HFFc6 (cell line): ENCODE measurements at places on chromosomes 1 and 21.
A peak's percentile ranks its signal among the peaks of the same experiment; 100 is the strongest.

GRCh38 chr1:107964336-107965109 is 457 bp downstream of the VAV3 start:
- no peak for DNase-seq

DNA sequence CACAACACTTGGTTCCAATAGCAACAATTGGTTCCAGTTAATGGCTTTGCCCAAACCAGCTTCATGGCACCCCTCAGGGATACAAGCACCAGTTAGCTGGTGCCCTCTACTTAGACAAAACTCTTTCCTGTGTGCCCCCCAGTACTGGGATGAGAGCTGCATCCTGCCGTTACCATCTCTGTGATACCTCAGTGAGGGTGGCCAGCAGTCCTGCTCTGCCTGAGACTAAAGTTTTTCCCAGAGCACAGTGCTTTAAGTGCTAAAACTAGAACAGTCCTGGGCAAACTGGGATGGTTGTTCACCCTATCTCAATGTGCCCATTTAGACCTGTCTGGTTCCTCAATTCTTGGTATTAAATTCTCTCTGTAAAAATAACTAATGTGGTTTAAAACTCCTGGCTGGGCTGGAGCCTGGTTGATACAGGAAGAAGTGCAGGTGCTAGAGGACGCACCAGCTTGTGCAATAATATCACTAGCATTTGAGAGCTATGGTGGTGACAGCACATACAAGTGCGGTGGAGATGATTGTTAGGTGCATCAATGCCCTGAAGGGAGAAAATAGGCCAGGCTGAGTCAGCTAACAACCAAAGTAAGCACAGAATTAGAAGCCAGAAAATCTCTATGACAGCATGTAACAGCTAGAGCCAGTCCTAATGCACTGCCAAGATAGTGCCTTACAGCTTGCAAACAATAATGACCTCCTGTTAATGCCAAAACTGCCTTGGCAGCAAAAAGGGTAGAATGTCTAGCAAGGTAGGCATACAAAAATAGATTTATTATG is 179.8 kb upstream of the GALNT2 start:
- peak; percentile 71 for DNase-seq

DNA sequence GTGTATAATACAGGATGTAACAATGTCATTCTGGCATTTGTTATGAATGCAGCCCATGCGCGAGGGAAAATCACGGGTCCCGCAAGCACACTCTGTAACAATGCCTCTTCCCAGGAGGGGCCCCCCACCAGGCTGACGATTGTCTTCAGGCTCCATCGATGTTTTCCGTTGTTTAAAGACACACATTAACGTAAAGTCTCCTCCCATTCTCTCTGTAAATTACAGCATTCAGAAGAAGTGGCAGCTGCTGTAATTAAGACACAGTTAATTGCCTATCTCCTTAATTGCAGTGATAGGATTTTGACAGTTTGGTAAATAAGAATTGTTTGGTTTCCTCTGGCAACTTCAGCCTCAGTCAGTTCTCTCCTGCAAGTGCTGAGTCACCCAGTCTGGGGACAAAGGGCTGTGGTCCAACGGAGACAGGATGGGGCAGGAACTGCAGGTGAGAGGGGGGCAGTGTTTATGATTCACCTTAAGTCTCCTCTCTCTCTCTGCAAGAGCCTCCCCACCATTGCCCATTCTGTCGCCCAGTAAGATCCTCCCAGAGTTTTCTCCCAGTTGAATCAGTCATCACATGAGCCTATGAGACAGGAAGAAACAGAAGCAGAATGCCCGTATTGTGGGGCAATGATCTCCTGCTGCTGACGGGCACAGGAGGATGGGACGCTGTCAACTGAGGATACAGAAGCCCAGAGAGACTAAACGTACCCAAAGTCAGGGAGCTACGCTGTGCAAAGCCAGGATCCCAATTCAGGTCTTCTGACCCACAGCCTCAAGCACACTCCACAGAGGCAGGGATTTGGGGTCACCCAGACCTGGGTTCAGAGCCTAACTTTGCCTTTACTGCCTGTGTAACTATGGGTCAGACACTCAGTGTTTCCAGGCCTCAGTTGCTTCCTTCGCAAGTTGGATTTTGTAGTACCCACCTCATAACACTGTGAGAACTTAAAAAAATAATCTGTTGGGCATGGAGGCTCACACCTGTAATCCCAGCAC is 110.0 kb downstream of the ADSS2 start:
- DNase-seq: no peak

- no peak for DNase-seq
Measured at GRCh38 chr1:30034627-30035521, 688.5 kb downstream of the MATN1 start.

GRCh38 chr1:183306317-183307042 is 111.7 kb downstream of the NMNAT2 start:
- DNase-seq: no peak

- DNase-seq: peak; percentile 86
Measured at GRCh38 chr21:45981151-45982091, at the start of gene COL6A1. COL6A1 (plus strand) TSS chr21:45981770; CDS start chr21:45981851, 81 bp downstream.

DNA sequence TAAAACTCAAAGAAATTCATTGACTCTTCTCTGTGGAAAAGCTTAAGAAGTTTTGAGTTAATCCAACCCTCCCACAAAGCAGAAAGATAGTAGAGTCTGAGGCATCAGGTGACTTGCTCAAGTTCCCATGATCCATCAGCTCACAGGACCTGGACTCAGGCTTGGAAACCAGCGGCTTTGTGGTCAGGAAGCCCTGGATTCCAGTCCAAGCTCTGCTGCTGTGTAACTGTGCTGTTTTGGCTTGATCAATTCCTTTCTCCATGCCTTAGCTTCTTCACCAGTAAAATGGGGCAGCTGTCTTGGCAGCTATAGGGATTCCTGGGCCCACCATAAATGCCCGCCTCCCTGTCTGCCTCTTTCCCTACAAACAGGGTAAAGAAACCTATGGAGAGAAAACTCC is 180.2 kb downstream of the HIVEP3 start:
- no peak for DNase-seq

- DNase-seq: no peak
Measured at GRCh38 chr1:31751822-31752241, 12.3 kb downstream of the ADGRB2 start.

GRCh38 chr1:214003233-214003632 is 15.5 kb downstream of the PROX1 start:
- no peak for DNase-seq

GRCh38 chr1:15065736-15066135 is 87.8 kb upstream of the TMEM51 start:
- no peak for DNase-seq

GRCh38 chr1:24102961-24103360 is 9.0 kb downstream of the MYOM3 start:
- no peak for DNase-seq

DNA sequence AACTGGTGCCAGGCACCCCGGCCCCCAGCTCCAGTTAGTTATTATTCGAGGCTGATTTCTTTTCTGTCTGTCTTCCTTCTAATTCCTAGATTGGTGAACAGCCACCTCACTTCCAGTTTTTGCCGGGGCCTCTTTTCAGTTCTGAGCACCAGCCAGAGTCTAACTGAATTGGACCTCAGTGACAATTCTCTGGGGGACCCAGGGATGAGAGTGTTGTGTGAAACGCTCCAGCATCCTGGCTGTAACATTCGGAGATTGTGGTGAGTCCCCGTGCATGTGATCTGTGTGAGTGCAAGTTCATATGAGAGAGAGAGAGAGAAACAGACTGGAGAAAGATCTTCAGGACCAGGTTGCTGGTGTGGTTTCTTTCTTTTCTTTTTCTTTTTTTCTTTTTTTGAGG is 13.5 kb downstream of the NLRP3 start:
- no peak for DNase-seq

GRCh38 chr1:104745875-104746274 is 996.2 kb downstream of the AMY1C start:
- no peak for DNase-seq

DNA sequence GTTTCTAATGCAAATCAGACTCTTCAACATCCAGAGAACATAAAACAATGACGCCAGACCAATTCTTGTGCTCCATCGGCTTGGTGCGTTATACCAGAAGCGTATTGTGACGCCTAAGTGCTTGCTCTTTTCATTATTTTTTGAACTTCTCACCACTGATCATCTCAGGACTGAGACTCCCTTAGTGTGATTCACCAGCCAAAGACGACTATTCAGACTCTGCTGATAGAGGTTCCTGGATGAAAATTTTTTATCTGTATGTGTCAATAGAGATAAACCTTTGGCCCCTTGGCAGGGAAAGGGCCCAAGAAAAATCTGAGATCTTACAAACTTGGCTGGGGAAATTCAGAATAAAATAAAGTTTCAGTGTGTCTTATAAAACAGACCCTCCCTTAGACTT is 856 bp upstream of the GREM2 start:
- no peak for DNase-seq

DNA sequence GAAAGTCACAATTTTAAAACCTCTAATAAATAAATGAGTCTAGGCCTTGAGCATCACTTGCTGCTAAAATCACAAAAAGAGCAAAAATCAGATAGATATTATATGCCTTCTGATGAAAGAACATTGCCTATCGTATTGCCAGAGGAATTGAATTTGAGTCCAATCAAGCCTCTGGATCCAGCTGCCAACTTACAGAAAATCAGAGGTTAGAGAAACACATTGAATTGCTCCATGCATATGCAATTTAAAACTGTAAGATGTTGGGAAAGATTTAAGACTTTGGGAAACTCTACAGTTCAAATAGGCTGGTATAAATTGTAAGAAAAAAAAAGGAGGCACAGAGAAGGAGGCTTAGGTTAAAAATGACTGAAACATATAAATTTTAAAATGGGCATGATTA is 93.5 kb downstream of the TM2D1 start:
- DNase-seq: no peak

GRCh38 chr1:58157256-58157655 is 389.3 kb downstream of the OMA1 start:
- DNase-seq: no peak

GRCh38 chr1:245810181-245810769 is 655.5 kb downstream of the KIF26B start:
- no peak for DNase-seq

GRCh38 chr21:44329971-44330681 is 9.1 kb downstream of the CFAP410 start:
- DNase-seq: no peak

GRCh38 chr1:109148987-109149561 is 35.2 kb downstream of the ELAPOR1 start:
- DNase-seq: no peak
